ENCODE measurements at places on chromosomes 2 and 18.

- DNase-seq: no peak
Observed at GRCh38 chr18:24582771-24583170, 122.3 kb downstream of the HRH4 start.

DNA sequence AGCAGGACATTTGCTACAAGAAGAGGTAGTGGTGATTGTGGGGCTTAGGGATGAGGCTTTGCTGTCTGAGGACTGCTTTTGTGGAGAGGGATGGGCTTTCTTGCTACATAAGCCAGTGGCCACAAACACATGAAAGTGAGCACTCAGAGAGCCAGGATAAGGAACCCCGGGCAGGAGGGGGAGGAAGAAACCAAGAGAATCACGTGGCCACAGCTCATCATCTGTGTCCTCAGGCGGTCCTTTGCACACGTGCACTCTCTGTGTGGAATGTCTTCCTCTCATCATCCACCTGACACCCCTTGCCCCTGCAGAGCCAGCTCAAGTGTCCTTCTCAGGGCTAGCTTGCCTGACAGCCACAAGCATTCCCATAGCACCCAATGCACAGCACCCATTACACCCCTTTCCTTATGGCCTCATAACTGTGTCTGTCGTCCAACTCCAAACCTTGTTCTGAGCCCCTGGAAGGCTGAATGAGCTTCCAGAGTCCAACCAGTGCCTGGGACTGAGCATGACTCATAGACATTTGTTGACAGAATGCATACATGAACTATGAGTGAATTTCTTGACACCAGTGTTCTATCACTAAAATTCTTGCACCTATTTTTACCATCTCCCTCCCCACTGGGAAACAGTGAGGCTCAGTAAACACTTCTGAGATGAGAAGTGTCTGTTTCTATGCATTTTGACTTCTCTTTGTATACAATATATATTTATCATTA is 398.3 kb downstream of the ALK start:
- DNase-seq: no peak

- no peak for DNase-seq
Observed at GRCh38 chr2:230668939-230669303, 43.7 kb upstream of the CAB39 start.

DNA sequence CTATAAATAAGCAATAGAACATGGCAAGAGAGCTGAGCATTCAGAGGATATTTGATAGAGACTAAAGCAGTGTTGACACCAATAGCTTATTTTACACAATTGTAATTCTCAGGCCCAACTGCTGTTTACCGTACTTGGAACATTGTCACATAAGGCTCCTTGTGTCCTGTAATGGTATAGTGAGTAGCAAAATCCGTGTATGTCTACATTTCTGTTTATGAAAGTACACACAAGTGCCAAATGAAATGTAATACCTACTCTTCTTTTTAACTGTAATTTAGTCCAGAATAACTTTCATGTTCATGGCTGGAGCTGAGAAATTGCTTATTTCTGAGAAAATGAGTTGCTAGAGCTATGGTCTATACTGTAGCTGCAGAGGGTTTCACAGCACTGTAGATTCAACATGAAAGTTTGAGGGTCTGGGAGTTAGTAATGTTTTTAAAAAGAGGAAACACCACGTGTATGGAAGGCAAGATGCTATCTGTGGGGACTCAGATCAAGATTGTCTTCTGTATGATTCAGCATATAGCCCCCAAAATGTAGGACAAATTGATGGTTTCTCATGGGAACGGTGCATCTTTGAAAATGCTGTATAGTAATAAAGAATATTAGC is 110.2 kb upstream of the NOSTRIN start:
- no peak for DNase-seq

GRCh38 chr2:111186933-111187332 is 66.2 kb downstream of the BCL2L11 start:
- DNase-seq: no peak

DNA sequence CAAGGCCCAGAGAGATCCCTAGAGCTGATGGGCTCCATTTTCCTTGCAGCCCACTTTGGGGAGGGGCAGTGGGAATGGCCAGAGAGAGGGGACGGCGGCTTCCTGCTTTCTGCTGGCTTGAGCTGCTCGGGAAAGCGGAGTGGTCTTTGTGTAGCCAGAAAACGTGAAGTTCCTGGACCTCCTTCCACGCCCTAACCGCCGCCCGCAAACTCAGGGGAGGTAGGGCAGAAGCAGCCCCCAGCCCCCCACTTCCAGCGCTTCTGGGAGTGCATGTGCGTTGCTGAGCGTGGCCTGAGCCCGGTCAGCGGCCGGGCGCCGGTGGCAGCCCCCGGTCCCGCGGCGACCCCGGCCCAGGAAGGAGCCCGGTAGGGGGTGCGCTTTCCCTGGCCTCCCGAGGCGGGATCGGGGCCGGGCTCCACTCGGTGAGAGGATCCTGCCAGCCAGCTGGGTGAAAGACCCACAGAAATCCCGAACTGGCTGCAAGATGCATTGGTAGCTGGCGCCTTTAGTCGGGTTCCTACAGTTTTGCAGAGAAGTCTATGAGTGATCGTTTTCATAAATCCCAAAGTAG is 25.3 kb upstream of the BOD1L2 start:
- no peak for DNase-seq

DNA sequence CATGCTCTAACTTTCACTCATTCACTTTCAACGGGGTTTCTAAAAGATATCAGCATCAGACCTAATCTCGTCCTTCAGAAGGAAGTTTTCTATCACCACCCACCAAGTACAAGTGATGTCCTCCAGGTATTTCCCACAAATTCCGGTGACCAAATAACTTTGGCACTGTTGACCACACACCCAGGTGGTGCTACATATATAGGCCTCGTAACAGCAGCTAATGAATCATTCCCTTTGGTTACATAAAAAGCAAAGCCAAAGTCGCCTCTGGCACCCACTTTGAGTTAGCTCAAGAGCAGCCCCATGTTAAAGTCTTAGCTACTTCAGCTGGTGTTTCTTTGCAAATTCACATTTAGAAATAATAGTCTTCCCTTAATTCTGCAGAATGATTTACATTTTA is 138.2 kb upstream of the OSR1 start:
- DNase-seq: no peak

DNA sequence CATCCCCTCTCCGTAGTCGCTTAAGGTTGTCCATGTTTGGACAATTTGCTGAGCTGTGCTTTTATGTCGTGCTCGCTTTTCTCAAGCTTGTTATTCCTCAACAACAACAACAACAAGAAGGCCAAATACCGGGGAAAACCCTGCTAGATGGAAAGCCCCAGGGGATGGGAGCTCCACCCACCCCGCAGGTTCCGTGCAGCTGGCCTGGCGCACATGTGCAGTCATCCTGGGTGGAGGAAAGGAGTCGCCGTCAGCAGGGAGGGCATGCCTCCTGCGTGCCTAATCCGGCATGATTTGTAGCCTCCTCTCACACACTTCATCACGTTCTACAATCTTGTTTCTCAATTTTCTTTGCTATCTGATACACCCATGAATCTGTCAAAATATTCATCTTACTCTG is 87.4 kb upstream of the SALL3 start:
- DNase-seq: no peak

DNA sequence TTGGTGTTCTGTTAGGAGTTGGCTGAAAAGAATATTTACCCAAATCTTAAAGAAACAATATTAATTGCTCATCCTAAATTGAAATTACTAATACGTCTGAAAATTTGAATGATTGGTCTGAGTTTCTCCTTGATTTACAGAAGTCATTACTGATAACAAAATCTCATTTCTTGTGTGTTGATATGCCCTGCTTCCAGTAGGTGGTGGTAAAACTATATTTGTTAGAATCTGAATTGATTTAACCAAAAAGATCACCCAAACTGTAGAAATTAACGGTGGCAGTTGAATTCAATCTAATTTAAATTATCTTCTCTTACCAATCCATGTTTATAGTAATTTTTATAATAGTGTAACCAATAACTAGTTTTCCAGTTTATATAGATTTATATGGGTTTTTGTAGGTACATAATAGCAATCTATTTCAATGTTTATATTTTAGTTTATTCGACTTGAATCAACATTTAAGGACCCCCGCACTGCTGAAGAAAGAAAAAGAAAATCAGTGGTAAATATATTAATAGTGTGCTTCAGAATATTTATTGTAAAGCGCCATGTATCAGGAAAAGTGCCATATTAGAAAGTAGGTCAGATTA is 38.3 kb downstream of the PAPOLG start:
- no peak for DNase-seq

DNA sequence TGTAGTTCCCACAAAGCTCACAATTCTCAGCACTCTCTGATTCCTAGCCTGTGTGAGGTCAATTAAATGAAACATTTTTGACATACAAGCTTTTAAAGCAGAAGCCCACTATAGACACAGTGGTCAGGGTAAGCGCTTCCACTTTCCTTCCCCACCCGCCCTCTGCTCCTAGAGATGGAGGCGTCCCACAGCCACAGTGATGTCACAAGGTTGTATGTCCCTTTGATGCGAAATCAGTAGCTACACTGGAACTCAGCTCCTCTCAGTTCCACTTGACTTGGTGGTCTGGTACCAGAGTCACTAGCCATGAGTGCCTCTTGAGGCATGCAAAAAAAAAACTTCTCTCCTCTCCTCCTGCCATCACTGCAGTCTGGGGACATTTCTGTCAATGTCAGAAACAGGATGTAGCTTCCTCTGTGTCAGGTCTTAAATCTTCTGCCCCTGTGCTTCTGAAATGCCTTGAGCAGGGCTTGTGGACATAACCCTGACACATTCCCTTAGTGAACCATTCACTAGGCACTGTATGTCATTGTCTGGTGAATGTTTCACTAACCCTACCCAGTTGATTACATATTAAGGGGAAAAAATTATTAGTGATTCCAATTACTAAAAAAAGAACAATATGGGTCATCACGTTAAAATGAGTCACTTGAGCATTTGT is 7.8 kb downstream of the SULT1C4 start:
- DNase-seq: no peak

All from stimulated activated CD4-positive, alpha-beta T cell treated with anti-CD3 and anti-CD28 coated beads, Interleukin-15, amount 100 ng/mL, for 48 hours (primary cell).